ENCODE measurements at places on chromosomes 7 and 10. TPM values are rescaled to one million over a fixed set of nuclear protein-coding genes. Genes with fewer than 3 reads are reported as not detected.

DNA sequence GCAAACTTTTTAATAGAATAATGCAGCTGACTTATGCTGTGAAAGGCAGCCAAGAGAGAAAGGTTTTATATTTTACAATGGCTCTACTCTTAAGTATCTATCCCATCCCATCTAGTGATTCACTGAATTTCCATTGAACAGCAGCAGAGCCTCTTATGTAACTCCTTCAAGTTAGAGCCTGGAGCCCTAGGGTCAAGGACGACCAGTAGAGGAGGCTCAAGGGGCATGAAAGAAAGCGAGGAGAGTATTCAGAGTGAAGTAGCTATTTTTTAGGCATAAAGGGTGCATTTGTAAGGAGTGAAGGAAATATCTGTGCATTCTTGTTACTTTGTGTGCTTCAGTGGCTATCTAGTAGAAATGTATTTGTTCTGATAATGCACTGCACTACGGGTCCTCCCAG is 180.2 kb upstream of the TPK1 start:
- no peaks in the 10 kb centered on the region for H3K27me3 ChIP-seq
- no peak for DNase-seq
- H3K36me3 ChIP-seq = no peaks in the 10 kb centered on the region
- no peaks in the 10 kb centered on the region for H3K4me1 ChIP-seq
- no peak overlapping the region for H3K27ac ChIP-seq

DNA sequence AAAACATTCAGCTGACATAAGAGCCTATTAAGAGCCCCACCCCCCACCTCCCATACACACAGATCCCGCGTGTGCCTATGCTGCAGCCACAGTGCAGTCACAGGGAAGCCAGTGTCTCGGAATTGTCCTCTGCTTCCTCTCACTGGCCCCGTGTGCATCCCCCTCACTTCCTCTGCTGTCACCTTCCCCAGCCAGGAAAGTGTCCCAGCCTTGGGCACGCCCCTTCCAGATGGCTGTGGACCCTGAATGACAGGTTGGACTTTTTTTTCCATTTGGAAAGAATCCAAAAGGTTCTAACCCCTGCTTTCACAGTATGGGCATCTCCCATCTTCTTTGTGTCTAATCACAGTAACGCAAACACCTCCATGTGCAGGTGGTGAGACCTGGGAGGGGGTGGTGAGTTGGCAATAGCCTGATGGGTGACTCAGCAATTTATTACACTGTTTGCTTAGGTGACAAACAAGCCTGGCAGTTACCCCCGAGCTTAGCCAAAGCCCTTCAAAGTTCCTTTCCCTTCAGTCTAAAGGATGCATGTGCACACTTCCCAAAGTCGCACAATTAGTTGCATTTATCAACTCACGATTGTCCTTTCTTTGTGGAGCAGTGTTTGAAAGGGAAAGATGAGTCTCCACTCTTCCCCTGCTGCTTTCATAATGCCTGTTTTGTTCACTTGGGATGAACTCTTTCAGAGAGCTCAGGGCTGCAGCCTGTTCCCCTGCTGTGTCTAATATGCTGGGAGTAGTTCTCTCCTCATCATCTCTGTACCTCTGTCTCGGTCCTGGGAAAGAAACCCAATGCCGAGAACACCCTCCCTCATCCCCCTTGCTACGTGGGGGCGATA is 67.5 kb upstream of the EFCAB10 start:
- no peaks in the 10 kb centered on the region for H3K36me3 ChIP-seq
- DNase-seq = no peak
- no peaks in the 10 kb centered on the region for H3K27me3 ChIP-seq
- H3K4me3 ChIP-seq = no peak overlapping the region

GRCh38 chr7:18004372-18004771 is 23.3 kb downstream of the PRPS1L1 start:
- H3K27me3 ChIP-seq = no peaks in the 10 kb centered on the region
- no peaks in the 10 kb centered on the region for H3K4me1 ChIP-seq
- H3K27ac ChIP-seq = no peak overlapping the region
- H3K36me3 ChIP-seq = no peaks in the 10 kb centered on the region
- no peak for DNase-seq

DNA sequence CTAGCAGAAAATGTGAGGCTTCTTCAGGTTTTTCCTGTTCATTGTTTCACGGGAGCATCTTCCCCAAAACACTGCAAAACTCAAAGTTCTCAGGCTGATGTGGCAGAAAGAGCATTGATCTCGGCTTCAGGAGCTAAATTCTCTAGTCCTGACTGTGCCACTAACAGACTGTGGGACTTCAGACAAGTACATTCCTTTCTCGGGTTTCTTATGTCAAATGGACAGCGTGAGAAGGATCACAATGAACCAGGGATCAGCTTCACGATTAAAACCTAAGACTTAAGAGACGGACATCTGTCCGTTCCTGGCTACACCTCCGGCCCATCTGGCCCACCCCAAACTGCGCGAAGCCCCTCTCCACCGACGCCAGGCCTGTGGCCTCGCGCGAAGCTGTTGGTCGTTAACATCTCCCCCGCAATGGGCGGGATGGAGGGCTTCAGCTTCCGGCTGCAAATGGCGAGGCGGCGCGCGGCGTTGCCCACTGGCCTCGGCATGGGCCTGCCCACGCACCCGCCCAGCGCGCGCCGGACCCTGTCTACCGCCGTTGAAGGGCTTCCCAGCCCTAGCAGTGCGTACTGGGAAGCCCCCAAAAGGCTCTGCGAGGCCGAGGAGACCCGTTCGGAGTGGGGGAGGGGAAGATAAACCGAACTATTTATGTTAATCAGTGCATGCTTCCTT is 549 bp upstream of the DDX50 start:
- H3K4me1 ChIP-seq = peaks cover 18% of the 10 kb centered on the region
- no peaks in the 10 kb centered on the region for H3K36me3 ChIP-seq
- no peaks in the 10 kb centered on the region for H3K27me3 ChIP-seq

GRCh38 chr7:73895626-73896025 is 34.7 kb downstream of the TMEM270 start:
- no peaks in the 10 kb centered on the region for H3K36me3 ChIP-seq
- DNase-seq = no peak
- no peaks in the 10 kb centered on the region for H3K27me3 ChIP-seq
- H3K4me1 ChIP-seq = no peaks in the 10 kb centered on the region

Gene SPDYE2
- not detected for total RNA-seq

Measured in adrenal gland (tissue), 19 donors.